Activated T-cell treated with anti-CD3 and anti-CD28 coated beads for 24 hours (primary cell): ENCODE measurements at places on chromosomes 3 and 15.

DNA sequence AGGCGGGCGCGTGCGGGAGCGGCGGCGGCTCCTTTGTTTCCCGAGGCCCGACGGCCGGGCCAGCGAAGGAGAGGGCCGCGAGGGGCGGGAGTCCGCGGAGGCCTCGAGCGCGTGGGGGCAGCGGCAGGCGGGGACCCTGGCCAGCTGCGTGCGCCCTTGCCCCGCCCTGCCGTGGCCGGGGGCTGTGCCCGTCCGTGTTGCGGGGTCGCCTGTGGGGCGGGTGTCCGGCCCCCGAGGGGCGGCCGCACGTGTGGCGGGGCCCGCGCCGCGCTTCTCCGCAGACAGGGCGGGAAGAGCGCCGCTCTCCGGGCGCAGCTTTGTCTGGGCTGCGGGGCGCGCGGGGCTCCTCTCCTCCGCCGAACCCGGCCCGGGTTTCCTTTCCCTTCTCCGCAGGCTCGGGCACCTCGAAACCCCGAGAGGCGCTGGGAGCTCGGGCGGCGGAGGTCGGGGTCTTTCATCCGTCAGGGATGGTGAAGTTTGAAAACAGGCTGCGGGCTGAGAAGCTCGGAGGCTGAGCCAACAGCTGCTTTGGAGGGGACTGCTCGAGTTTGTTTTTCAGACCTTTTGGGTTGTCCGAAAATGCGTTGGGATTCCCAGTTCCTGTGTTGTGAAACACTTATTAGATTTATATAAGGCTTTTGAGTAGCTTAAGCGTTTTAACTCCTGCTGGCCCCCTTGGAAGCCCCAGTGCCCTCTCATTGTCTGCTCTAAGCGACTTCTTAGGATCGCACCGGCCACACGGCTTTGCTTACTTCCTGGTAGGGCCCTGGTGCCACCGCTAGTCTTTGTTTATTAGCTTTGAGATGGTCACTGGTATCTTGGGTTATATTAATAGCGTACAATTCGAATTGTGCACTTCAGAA lies 817 bp downstream of the USP3 start:
- DNase-seq: no peak

- DNase-seq: no peak
These were observed 238.8 kb downstream of the CDIN1 start for GRCh38 chr15:36818260-36818659.

DNA sequence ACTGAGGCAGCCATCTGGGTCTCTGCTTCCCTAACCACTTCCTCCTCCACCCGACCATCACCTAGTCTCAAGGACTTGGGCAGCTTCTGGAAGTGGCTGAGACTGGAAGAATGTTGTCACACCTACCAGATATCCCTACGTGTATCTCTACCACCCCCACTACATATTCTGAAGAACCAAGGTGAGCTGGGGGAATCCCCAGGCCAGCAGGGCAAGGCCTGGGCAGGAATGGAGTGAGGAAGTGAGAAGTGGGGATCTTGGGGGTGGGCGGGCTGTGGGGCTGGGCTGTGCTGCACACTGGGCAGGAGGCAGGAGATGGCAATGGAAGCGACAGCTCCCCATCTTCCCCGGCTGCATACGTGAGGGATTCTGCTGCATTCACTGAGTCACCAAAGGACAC lies 17.5 kb upstream of the ALDH1A3 start:
- no peak for DNase-seq

DNA sequence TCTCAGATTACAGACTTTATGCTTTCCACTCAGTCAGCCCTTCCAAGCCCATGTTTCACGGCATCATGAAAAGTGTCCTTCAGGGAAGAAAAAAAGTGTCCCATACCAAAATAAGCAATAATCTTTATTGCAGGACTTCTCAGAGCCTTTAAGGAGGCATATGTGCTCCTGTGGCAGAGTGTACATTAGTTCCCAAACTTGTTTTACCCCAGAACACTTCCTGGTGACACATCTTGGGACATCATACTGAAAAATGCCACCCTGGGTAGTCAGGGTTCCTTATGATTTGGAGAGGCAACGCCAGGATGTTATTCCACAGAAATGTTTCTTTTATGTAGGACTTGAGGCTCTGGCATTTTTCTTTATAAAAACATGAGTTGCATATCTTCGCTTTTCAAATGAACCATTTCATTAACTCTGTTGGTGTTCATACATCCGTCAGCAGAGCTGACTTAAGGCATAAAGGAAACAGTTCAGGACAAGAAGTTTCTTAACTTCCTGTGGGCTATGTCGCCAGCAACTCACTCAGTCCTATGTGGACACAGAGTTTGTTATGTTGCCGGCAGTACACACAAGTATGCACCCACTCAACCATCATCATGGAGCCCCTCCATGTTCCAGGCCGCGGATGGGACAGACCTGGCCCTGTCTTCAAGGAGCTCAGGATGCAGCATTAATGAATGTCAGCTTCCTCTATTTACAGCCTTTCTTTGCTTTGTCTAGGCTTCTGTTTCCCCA lies 63.8 kb downstream of the CASR start:
- DNase-seq: no peak

DNA sequence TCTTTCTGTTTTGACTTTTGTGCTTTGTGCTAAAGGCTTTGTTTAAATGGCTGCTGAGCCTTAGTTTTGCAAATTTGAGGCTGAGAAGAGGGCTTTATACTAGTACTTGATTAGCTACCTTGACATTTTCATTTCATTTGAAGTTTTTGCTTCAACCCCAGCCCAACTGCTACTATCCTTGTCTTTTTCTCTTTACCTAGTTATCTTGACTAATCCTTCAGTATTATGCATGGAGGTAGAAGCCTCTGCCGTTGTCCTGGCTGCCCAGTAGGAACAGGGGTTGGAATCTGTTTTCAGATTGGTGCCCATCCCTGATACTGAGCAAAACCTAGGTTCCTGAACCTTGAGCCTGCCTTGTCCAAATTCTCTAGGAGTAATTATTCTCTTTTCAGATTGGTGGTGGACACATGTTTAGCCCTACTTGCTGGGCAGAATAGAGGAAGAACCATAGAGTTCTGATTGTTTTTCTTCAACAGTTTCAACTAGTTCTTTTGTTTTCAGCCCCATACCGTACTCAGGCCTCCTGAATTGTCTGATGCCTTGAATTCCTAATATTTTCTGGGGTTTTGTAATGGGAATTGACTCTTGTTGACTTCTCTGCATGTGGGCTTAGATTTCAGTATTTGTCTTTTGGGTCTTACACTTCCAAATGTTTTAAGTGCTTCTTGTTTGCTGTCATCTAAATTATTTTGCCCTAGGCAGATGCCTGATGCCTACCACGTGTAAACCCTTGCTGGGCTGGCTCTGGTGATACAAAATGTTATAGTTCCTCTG lies 143.2 kb downstream of the DOCK3 start:
- no peak for DNase-seq

DNA sequence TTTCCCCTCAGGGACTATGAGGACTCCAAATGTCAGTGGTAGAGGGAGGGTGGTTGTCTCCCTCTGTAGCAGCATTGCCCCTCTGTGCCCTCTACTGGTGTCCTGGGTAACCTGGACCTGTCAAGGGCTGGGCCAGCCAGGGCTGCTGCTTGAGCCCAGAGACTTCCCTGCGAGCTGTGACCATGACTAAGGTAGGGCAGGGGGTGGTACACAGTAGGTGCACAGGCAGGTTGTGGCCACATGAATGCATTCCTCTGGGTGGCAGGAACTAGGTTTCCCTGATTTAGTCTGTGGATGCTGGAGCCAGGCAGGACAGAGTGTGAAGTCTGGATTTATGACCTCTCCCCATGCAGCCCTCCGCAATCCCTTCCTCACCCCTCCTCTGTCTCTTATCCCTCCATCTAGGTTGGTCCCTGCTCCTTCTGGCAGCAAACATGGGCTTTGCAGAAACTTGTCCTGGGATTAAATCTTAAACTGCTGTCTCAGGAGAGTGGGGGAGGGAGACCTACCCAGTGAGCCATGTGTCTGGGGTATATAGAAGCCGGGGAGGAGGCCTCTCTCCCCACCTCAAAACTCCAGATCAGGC lies 8.7 kb upstream of the SEMA3F start:
- no peak for DNase-seq

DNA sequence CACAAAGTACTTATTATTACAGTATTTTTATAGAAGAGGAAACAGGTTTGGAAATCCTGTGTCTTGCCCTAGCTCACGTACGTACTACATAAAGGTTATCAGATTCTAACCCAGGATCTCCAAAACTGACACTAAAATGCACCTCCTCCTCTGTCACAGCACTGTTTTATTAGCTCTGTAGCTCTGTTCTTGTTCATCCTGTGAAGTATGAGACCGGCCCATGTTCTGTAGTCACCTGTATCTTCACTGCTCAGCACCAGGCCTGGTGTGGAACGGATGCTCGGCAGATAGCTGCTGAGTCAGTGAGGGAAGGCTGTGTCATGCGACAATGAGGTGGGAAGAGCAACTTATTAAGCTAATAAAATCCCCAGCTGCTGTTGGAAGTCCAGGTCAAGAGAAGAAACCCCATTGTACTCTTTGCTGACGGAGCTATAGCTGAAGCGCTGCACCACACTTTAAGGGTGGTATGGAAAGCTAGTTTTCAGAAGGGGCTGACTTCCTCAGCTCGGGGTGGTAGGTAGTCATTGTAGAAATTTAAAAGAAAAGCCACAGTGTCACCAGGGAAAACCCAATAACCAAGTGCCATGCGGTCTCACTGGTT lies 22.8 kb downstream of the BCL2A1 start:
- DNase-seq: no peak

DNA sequence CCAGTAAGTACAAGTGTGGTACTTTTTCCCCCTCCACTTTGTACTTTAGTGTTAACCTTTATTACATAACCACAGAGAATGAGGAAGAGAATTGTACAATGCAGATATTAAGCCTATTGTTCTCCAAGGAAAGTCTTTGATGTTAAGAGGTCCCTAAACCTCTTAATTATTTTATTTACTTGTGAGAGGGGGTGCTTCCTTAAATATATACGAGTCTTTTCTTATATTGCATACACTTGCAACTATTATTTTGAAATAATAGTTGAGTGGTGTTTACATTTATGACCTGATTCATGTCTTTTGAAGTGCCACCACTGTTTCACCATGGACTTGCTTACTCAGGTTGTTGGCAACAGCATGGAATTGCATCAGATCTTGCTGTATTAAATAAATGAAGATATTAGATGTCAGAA lies 10.1 kb downstream of the USP3 start:
- DNase-seq: no peak

- DNase-seq: no peak
These were observed 24.3 kb upstream of the GPR171 start for GRCh38 chr3:151227266-151227806.

GRCh38 chr15:38683382-38684242 lies 119.0 kb upstream of the RASGRP1 start:
- peak; percentile 68 for DNase-seq

DNA sequence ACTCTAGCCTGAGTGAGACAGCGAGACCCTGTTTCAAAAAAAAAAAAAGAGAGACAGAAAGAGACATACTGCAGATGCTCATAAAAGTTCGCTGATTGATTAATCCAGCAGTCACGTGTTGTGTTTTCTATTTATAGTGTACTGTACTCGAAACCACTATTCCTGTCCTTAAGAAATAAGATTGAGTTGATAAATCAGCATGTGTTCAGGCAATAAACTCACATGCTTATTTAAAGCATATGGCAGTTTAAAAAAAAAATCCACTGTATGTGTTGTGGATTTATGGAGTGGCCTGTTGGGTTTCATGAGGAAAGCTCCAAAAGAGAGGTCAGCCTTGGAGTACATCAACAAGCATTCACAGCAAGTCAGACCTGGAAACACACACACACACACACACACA lies 17.7 kb downstream of the RPL22L1 start:
- DNase-seq: no peak

DNA sequence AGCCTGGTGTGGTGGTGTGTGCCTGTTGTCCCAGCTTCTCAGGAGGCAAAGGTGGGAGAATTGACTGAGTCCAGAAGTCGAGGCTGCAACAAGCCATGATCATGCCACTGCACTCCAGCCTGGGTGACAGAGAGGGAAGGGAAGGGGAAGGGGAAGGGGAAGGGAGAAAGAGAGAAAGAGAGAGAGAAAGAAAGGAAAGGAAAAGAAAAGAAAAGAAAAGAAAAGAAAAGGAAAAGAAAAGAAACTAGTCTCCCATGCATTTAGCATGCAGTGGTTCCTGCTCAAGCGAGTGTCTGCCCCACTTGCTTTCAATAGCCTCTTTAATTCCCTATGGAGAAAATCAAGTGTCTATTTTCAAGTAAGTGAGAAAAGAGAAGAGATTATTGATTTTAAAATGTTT lies 20.6 kb upstream of the CAPN7 start:
- no peak for DNase-seq

GRCh38 chr3:188788621-188789081 lies 383.1 kb upstream of the TPRG1 start:
- peak; percentile 69 for DNase-seq

GRCh38 chr3:14374444-14374883 lies 27.9 kb upstream of the SLC6A6 start:
- no peak for DNase-seq

DNA sequence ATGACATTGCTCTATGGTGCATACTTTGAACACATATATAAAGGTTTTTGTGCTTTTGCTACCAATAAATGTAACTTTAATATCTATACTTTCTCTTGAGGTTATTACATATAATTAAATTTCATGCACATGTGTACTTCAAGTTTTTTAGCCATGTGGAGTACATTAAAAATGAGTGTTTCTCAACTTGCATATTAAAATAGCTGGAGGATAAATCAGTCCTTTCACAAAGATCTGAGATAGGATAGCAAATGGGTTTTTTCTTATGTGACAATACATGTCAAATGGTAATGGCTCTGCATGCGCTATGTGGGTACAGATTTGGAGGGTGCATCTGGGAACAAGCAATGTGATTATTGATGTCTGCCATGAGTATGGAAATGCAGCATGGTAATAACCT lies 48.7 kb upstream of the COL6A6 start:
- no peak for DNase-seq

GRCh38 chr3:72238801-72239200 lies 453.9 kb upstream of the PROK2 start:
- no peak for DNase-seq

GRCh38 chr15:70698836-70699390 lies 64.4 kb downstream of the UACA start:
- DNase-seq: no peak

DNA sequence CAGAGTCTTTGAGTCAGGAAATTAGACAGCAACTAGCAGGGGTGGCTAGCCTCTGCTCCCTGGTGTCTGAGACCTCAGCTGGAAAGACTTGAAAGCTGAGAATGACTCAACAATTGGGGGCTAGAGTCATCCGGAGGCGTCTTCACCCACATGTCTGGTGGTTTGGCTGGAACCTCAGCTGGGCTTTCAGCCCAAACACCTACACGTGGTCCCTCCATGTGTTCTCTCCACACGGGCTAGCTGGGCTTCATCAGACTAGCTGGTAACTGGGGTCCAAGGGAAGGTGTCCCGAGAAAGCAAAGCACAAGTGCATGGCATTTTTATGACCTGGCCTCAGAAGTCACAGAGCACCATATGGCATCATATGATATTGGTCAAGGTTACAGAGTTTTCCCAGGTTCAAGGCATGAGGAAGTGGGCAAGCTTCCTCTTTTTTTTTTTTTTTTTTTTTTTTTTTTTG lies 19.9 kb upstream of the ABHD2 start:
- DNase-seq: peak; percentile 47

DNA sequence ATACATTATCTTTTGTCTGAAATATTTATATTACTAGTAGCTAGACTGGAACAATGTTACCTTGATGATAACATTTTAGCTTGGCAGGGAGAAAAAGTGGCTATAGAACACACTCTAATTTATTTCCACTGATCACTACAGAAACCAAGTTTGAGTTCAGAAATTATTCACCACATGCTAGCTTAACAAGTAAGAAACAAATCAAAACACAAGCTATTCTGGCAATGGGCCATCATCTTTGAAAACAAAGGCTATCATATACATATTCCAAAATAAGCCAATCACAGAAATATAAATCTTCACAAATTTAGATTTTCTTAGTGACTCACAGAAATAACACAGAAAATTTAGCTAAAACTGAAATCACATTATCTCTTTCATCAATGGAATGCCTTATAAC lies 17.1 kb downstream of the AQR start:
- no peak for DNase-seq
